ENCODE measurements at places on chromosomes 4 and X.

DNA sequence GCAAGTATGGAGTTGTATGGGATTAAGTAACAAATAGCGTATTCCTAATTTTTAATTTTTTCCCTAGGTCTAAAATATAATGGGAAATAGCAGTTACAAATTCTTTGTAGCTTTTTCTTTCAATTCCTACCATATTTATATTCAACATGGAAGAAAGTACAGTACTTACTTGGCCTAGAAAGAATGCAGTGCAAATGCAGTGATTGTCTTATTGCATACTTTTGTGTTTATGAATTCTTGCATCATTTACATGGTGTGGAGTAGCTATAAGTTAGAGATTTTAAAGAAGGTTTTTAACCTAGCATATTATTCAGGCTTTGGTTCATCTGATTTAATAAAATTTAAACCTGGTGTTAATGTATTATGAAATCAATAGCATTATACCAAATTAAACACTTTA, 263.3 kb downstream of the BMPR1B start:
- no peak for DNase-seq

DNA sequence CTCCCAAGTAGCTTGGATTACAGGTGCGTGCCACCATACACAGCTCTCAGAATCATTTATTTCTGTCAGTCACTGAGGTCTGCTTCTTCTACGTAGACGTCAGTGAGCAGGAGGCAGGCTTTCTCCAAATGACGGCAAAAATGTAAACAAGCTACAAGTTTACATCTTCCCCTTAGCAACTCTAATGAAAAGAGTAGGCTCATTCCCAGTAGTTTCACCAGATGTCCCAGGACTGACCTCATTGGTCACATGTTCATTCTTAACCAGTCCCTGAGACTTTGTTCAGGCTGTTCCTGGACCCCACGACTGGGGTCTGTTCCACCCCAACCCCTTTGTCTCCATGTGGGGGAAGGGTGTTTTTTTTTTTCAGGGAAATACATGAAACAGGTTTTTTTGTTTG, 67.1 kb downstream of the TENM3 start:
- DNase-seq: no peak

GRCh38 chrX:16745659-16746058, 26.2 kb downstream of the SYAP1 start:
- no peak for DNase-seq

DNA sequence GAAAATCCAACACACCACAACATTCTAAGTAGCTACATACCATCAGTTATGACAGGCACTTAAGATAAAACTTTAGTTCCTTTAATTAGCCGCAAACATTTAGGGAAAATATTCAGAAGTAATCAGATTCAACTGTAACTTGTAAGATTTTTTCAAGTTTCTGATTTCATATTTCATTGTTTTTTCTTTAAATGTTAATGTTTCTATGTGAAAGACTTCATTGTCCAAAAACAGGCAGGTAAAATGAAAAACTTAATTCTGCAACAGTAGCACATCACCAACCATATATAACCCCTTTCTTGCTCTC, 11.6 kb upstream of the ODAM start:
- no peak for DNase-seq

DNA sequence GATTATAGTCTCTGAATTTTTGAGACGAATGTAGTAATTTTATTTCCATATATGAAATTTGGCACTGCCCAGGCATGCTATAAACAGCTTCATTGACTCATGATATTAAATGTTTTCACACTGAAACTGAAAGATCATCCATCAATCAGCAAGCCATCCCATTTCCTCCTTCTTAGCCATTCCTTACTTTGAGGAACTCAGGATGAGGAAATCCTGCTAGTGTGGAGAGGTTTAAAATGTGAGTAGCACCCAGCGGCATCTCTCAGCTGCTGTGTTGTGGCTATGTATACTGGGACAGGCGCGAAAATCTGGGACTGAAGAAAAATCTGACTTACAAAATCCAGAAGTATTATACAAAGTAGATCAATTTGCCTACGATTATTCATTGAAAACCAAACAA, 52.1 kb downstream of the PTCHD1 start:
- no peak for DNase-seq

- DNase-seq: no peak
These were observed 556.0 kb downstream of the TRIML1 start for GRCh38 chr4:188695261-188695660.

- no peak for DNase-seq
These were observed 125.4 kb upstream of the DMD start for GRCh38 chrX:33336783-33337182.

DNA sequence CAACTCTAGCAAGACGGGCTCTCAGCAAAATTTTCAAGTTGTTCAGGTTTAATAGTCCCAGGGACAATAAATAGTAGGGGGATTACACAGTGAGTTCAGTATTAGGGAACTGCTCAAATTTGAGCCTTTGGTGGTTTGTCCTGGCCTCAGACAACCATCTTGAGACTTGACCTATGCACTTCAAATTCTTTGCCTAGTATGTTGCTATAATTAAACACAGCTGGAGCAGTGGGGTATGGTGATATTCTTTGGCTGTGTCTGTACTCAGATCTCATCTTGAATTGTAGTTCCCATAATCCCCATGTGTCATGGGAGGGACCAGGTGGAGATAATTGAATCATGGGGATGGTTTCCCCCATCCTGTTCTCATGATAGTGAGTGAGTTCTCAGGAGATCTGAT, 43.3 kb upstream of the TEX13A start:
- no peak for DNase-seq

GRCh38 chrX:31021537-31021936, 50.3 kb downstream of the FTHL17 start:
- DNase-seq: no peak

GRCh38 chr4:7845493-7846128, 94.0 kb downstream of the AFAP1 start:
- no peak for DNase-seq

Measured in GM13977 (cell line).